ENCODE measurements at places on chromosomes 6 and 20.

DNA sequence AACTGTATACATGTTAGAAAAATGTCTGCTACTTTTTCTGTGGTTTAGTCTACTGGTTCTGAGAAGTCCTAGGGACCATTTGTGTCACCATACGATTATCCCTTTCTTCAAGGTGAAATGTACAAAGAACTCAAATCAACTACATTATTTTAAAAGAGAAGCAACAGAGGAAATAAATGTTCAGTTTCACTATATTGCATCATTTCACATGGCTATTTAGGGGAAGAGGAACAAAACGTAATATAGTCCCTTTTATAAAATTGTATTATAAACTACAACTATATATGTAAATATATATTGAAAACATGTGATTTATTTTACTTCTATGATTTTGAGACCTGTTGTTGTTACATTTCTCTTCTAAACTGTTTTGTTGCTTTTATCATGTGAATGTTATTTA lies 1308.0 kb downstream of the EPHA7 start:
- no peak for DNase-seq

DNA sequence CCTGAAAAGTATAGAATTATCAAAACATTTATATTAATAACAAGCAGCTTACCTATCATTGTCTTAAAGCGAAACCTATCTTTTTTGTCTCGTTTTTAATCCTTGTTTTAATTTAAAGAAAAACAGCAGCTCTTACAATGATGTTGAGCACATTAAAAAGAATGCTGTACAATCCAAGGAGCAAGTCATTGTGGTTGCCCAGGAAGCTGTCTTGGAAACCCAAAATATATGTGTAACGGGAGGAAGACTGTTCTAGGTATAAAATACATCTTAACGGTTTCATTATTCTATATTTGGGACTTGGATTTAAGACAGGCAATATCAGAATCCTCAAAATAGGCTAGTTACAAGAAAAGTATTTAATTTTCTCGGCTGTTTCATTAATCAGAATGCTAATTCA lies 21.7 kb downstream of the ZNF133 start:
- no peak for DNase-seq

DNA sequence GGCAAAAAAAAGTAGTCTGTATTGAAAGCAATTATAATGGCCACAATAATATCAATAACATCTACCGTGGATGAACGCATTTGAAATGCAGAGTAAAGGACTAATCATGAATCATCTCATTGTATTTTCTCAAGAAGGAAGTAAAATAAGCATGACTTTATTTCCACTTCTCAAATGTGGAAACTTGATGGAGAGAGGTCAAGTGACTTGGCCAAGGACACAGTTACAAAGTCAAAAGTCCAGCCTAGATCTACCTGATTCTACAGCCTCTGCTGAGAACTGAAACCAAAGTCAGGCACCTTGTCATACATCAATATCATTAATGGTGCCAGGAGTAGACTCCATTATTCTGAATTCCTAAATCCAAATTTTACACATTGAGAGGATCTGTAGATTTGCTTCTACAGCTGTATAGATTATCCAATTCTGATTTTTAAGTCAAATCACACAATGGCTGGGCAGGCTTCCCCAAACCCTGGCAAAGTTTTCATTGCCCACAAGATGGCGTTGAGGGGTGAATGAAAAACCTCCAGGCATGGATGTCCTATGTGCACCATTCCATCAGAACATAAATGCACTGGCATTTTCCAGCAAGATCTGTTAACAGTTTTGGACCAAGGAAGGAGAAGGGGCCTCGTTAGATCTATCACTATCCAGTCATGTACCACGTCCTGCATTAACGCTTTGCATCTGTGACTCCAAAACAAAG lies 423.1 kb downstream of the MAFB start:
- no peak for DNase-seq

DNA sequence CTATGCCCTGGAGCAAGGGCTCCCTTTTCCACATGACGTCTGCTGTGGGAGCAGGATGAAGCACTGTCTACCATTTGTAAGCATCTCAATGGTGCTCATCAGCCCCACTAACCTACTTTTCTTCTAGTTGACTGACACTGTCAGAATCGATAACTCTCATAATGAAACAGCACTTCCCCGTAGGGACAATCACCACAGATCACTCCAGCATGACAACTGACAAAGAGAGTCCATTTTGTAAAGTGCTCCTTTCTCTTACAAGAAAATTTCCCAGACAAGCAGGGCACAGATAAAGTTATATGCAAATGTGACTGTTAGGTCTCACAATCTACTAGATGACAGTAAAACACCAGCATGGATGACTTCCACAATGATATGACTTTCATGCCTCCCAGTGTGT lies 46.4 kb downstream of the HEBP2 start:
- no peak for DNase-seq

DNA sequence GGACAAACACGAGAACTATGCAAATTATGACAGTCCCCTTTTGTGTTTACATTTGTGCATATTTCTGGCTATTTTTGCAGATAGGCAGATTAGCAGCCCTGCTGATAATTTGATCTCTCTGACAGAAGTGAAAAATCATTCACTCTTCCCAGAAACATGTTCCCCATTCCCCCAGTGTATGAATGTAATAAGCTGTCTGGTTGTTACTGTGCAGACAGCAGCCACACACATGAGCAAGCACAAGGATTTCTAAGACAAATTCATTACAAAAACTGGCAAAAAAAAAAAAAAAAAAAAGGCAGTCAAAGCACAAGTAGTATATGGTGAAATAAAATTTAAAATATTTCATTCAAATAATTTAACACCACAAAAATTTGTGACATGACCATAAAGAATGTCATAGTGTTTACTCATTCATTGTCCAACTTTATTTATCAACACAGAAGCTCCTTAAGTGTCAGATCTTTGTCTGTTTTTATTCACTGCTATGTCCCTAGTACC lies 95.5 kb upstream of the VGLL2 start:
- no peak for DNase-seq
